ENCODE measurements at places on chromosomes 4 and X.

- no peak for DNase-seq
These were observed 743.5 kb downstream of the ARAP2 start for GRCh38 chr4:35500812-35501211.

GRCh38 chr4:146342600-146343192 lies 128.4 kb downstream of the REELD1 start:
- no peak for DNase-seq

- DNase-seq, result no peak
These were observed 3.4 kb downstream of the ATP1B4 start for GRCh38 chrX:120365320-120365719.

GRCh38 chr4:108320061-108320460 lies 151.3 kb upstream of the LEF1 start:
- DNase-seq, result no peak

DNA sequence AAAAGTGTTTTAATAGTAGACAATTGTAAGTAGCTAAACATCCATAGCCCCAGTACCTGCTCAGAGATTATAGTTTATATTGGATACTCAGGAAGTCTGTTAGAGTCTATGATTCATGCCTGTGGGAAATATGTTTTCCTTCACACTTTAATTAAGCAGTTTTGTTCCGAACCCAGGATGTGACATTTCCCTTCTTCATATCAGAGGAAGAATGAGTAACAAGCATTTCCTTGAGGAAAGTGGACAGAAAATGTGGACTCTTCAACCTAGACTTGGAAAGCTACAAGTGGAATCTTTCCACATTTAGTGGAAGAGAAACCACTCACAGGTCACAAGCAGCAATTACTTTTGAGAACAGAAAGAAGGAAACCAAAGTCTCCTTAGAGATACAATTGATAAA lies 419.4 kb downstream of the C4orf33 start:
- DNase-seq, result no peak

DNA sequence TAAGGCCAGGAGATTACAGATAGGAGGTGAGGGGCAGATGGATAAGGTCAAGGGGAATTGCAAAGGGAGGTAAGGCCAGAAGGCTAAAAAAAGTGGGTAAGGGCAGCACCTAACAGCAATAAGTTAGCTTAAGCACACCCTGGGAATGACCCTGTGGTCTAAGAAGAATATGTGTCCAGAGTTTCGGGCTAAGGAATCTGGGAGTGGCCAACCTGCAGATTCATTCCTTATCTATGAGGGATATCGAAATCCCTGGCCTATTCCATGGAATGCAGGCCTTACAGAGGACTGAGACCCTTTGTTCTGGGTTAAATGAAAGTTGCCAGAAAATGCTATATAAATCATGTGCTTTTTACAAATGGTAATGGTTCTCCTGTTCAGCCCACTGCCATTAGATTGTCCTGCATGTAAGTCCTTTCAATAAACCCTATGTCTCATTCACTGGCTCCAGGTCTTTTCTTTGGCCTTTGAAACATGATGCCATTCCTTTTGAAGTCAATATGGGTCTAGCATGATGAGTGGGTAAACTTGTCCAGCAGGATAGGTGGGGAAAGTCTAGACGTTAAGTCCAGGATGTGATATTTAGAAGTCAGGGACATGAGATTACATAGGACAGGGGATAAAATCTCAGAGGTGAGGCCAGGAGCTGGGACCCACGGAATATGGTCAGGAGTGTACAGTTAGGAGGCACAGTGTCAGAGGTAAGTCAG lies 226.2 kb downstream of the TACR3 start:
- DNase-seq, result no peak

GRCh38 chr4:69054578-69055200 lies 41.6 kb upstream of the UGT2B7 start:
- DNase-seq, result no peak

DNA sequence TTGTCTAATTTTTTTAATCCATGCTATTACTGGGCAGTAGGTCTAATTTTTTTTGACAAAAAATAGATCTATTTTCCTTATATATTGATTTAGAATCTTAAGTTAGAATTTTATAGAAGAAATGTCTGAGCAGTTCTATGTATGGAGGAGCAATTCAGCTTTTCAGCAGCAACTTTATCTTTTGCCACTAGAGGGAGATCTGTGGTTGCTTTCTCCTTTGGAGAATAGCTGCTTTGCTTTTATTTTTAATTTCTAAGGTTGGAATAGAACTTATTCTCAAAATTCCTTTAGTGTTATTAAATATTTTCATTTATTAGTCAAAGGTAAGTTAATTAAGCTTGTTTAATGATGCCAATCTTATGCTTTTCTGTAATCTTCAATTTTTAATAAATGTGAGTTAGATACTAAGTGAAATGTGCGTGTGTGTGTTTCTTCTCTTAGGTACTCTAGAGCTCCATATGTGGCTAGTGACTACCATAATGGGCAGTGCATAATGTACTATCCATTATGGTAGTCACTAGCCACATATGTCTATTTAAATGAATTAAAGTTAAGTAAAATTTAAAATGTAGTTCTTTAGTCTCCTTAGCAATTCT lies 29.3 kb downstream of the FAM199X start:
- DNase-seq, result no peak

DNA sequence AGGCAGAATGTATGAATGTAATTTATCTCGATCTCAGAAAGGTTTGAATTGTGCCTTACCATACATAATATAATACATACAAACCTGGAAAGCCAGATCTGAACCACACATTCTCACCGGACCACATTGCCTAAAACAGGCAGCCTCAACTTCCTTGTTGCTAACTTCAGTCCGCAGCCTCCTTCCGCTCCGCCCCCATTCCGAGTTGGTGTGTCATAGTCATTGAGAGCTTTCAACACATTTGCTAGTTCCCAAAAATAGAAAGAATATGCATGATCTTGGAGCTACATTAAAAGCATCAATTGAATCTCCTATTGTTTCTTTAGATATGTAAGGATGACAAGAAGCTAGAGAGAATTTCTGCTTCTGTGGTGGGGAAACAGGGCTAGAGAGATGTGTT lies 127.2 kb downstream of the ARHGEF9 start:
- DNase-seq, result no peak

GRCh38 chr4:81343046-81343445 lies 128.0 kb upstream of the PRKG2 start:
- DNase-seq, result no peak

DNA sequence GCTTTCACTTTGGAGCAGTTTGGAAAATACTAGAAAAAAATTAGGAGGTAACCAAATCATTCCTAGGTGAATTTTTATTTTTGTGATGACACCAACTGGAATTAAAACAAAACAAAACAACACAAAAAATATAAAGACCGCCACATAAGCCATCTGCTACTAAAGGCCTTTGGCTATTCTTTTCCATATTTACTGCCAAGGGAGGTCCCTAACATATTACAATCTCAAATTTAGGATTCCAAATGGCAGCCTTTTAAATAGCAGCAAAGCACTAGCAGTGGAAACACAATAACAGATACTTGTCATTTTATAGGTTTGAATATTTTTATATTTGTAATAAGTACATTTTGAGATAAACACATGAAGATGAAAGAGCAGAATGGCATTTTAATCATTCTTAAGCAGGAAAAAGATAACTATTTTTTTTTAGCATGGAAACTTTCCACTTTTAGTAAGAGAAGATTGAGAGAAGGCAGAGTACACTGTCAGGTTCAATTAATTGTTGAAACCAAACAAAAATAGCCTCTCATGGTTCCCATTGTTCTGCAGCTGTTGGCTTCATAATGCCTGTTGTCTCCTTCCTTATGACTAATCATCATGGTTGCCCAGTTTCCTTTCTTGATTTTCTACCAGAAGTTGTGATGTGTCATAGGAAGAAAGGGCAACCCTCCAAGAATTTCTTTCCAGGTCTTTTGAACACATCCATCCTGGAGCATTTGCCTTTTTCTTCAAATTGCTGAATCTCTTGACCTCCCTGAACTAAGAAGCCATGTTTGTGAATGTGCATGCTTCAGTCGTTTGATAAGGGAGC lies 219.0 kb upstream of the EMCN start:
- DNase-seq, result no peak

DNA sequence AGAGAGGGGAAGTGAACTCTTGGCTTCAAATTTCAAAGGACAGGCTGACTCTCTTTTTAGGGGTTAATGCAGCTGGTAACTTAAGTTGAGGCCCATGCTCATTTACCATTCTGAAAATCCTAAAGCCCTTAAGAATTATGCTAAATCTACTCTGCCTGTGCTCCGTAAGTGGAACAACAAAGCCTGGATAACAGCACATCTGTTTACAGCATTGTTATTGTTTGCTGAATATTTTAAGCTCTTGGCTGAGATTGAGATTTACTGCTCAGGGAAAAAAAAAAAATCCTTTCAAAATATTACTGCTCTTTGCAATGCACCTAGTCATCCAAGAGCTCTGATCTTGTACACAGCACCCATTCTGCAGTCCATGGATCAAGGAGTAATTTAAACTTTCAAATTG lies 17.7 kb downstream of the PPP3CA start:
- no peak for DNase-seq

DNA sequence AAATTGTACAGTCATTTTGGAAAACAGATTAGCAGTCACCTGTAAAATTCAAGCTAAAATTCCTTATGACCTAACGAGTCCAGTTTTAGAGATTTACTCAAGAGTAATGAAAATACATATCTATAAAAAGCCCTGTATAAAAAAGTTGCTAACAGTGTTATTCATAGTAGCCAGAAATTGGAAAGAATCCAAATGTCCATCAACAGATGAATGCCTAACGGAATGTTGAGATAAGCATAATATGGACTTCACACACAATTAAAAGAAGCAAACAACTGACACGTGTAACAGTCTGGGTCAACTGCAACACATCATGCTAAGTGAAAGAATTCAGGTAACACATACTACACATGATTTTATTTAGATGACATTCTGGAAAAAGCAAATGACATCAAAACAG lies 584.8 kb upstream of the AGA start:
- DNase-seq, result no peak

GRCh38 chrX:112048707-112049106 lies 33.9 kb downstream of the TRPC5 start:
- DNase-seq, result no peak

- no peak for DNase-seq
These were observed 382.4 kb upstream of the GALNT7 start for GRCh38 chr4:172786039-172786792.

DNA sequence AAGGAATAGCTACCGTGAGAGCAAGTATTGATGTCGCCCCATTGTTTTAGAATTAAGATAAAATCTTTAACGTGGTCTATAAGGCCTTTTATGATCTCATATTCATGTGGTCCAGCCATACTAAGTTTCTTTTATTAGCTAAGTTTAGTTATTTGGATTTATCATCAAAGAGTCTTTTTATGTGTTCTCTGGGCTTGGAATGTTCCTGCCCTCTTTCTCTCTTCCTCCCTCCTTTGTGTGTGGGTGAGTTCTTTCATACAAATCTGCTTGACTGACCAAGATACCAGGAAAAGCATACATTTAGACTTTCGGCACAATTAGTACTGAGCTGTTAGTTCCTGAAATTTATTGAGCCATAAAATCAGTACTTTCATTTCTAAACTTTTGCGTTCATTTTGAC lies 11.3 kb downstream of the TDO2 start:
- no peak for DNase-seq

GRCh38 chr4:1126506-1126905 lies 13.1 kb upstream of the RNF212 start:
- DNase-seq, result no peak
